Esophagus squamous epithelium (tissue), 5 donors: ENCODE measurements at places on chromosomes 1 and 21.

- no peak for DNase-seq
These were observed 57.9 kb upstream of the ADORA3 start for GRCh38 chr1:111561328-111561727.

- no peak for DNase-seq
These were observed 4.8 kb downstream of the CTH start for GRCh38 chr1:70415882-70416281.

- DNase-seq = no peak
These were observed 16.8 kb downstream of the ERRFI1 start for GRCh38 chr1:8009043-8010002.

DNA sequence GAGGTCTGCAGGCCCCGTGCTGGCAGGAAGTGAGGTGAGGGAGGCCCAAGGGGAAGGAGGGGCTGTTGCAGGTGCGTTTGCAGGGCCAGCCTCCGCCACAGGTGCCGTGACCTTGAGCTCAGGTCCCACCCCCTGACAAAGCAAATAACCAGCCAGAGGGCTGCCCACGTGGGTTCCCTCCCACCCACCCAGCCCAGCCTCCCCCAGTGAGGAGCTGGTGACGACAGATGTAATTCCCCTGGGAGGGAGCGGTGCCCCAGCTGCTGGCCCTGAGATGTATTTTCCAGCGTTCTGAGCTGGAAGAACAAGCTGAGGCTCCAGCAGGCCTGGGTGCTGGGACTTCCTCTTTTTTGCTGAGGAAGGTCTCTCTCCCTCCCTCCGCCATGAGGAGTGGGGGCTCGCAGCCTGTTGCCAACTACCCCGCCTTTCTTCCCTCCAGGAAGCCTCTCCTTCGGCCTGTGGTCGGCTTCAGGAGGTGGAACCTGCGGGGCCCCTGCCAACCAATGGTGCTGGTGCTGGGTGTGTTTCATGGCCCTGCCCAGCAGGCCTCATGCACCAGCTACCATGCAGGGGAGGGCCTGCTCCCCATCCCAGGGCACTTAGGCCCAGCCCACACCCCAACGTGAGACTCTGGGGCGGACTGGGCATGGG is 153.2 kb downstream of the PRDM16 start:
- no peak for DNase-seq

DNA sequence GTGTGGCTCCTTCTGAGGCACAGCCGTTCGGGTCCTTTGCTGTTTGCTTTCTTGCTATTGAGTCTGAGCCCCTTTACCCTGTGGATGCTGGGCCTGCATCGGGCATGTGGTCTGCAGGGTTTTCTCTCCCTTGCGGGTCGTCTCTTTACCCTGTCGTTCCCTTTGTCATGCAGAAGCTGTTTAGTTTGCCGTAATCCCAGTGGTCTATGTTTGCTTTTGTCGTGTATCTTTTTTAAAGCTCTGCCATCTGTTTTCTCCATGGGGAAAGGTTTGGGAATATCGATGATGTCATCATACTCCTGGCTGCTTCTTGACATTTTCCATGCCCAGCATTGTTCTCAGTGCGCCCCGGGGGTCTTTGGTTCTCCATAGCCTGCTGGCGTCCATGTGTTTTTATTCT is 68.2 kb downstream of the AGPAT3 start:
- DNase-seq = no peak

DNA sequence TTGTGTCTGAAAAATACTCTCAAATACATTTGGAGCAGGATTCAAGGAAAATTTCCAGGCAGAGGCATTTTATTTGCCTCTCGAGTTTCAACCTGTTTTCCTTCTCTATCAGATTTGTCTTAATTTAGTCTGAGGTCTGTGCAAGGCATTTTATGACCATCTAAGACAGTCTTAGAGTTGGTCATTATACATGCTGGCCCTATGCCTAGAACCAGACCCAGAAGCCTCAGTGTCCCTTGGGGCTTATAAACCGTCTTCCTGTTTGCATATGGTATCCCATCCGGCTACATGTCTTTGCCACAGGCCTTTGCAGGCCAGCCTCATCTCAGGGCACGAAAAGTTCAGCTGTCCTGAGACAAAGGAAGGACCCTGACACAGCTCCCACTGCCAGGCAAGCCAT is 346.1 kb downstream of the SIPA1L2 start:
- no peak for DNase-seq

DNA sequence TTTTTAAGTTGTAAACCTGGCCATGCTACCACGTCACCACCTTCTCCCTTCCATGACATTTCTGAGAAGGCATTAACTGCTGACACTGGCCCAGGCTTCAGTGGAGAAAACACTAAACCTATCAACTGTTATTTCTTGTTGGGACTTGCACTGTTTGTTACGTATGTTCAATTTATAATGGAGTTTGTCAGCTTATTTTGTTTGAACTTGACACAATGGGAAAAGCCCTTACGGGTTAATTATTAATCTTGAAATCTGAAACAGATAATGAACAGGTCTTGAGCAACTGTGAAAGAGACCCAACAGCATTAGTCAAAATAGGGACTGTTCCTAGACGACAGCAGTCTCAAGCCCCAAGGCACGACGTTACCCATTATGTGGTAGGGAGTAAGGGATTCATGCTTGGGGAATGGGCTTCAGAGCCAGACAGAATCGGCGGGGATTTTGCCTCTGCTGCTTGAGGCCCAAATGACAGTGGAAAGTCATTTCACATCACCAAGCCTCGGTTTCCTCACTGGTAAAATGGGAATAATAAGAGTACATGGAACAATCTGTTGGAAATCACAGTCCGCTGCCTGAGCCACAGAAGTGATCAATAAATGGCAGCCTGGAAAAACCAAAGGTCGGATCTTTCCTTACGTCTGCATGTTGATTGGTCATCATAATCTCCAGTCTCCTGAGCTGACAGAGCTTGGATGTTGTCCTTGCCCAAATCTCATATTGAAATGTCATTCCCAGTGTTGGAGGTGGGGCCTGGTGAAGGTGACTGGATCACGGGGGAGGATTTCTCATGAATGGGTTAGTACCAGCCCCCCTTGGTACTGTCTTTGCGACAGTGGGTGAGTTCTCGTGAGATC is 44.5 kb downstream of the TIAM1 start:
- DNase-seq = no peak

DNA sequence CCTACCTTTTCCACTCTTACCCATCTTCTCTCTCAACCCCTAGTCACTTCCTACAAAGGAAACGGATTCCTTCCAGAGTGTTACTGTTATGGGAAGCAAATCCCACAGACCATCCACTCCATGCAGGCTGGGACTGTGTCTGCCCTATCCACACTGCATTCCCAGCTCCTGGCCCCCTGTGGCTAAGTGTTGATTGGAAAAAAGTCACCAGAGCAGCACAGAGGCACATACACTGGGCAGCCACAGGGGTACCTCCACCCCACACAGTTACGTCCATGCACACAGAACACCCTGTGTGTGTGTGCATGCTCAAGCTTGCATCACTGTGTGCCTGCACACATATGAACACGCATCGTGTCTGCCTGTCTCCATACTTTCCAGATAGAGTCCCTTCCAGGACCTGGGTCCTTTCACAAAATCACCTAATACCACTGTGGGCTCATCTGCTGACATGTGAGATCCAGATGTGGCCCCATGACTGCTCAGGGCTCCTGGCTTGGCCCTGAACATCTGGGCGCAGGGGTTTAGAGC is 4.2 kb upstream of the SERINC2 start:
- no peak for DNase-seq

DNA sequence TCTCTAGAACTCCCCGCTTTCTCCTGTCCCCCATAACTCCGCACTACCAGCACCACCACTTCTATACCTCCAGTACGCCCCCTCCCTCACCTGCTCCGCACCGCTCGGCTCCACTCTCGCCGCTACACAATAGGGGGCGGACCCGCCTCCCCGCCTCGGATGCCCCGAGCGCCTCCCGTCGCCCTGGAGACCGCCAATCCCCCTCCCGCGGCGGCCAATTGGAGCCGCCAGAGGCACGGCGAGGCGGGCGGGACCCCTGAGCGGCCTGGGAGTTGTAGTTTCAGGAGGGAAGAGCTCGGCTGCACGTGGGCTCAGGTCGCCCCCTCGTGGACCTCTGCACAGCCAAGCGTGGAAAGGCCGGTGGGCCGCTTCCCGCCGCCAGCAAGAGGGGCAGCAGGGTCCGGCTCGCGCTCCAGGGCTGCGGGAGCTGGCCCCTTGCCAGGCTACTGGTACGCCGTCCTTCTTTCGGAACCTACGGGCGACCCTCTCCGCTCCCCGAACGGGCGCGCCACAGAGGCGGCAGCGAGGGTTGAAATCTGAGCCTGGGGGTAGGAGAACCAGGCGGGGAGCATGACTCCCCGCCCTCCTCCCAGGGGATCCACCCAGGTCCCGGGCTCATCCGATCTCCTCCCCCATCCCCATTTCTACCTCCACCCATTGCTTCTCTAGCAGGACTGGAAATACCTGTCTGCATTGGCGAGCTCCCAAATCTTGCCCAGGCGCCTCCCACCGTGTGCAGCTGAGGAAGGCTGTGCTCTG is at the start of gene IGSF9:
TSS of gene IGSF9 (minus strand) at position 131 of the 759 bp plus-strand sequence. CDS start 2,159 bp downstream, outside the sequence.
- DNase-seq = no peak

DNA sequence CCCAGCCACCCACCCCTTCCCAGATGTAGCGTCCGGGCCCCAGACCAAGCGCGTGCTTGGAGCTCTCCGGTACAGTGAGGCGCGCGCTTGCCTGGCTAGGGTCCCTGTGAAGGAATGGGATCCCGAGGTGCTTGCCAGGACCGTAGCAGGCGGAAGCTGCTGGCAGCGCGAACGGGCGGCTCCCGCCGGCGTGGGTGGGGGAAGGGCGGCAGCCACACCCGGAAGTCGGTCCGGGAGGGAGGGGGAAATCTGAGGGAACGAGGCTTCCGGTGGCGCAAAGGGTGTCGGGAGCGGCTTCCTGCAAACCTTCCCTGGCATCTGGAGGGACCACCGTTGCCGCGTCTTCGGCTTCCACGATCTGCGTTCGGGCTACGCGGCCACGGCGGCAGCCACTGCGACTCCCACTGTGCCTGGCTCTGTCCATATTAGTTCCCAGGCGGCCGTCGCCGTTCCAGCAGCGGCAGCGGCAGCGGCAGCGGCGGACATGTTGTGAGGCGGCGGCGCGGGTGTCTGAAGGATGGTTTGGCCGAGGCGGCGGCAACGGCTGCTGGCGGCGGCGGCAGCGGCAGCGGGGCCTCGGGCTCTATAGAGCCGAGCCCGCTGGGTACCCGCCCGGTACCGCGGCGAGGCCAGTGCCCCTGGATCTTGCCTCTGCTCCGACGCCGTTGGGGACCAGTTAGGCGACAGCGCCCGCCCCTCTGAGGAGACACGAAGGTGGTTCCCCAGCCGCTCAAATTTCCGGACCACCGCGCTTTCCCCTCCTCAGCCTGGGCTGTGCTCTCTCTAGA is at the start of gene DR1:
TSS of gene DR1 (plus strand) at position 275 of the 788 bp plus-strand sequence. CDS start 739 bp downstream, outside the sequence.
- peak; percentile 39 for DNase-seq

DNA sequence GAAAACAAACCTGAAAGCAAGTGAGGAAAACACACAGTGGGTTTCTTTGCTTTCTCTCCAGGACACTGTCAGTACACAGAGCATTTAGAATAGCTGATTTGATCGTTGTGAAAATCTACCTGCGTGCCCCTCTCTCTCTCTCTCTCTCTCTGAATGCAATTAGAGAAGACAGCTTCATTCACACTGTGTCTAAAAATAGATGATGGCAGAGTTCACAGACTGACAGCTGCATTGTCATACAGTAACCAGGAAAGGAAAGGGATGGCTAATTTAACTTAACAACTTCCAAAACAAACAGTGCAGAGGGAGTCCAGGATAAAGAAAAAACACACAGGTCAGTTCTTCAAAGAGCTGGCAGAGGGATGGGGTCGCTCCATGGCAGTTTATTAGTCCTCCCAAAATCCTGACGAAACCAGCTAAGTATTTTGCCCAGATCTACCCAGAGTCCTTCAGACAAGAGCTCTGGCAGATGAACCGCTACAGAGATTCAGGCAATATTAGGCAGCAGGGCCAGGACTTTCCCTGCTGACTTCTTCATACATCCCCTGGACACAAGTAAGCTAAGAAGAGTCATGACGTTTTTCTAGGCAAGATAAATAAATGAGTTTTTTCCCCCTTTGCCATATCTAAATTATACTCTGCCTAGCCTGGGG is 58.9 kb downstream of the WLS start:
- DNase-seq = no peak

- DNase-seq = no peak
These were observed 108.3 kb upstream of the CD34 start for GRCh38 chr1:208019257-208019656.

DNA sequence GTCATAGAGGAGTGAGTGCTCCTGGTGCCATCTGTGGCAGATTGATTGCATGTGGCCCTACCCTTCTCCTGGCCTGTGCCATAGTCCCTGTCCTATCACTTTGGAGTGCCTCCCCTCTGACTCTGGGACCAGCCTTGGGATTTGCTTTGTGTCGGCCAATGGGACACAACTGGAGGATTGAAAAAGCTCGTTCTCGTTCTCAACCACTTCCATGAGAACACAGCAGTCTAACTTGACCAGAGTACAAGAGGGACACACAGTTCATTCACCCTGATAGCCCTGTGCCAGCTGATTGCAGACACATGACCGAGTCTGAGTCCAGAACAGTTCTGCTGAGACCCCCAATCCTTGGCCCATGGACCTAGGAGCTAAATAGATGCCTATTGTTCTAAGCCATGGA is 47.8 kb downstream of the C1orf198 start:
- DNase-seq = no peak

- no peak for DNase-seq
These were observed 465.3 kb upstream of the PTBP2 start for GRCh38 chr1:96256130-96256790.

- no peak for DNase-seq
These were observed 6.2 kb upstream of the B3GALT2 start for GRCh38 chr1:193192586-193192985.

- DNase-seq = no peak
These were observed 182.1 kb downstream of the ETS2 start for GRCh38 chr21:38987633-38988508.

GRCh38 chr1:223323491-223324484 is 40.2 kb downstream of the SUSD4 start:
- DNase-seq = no peak

DNA sequence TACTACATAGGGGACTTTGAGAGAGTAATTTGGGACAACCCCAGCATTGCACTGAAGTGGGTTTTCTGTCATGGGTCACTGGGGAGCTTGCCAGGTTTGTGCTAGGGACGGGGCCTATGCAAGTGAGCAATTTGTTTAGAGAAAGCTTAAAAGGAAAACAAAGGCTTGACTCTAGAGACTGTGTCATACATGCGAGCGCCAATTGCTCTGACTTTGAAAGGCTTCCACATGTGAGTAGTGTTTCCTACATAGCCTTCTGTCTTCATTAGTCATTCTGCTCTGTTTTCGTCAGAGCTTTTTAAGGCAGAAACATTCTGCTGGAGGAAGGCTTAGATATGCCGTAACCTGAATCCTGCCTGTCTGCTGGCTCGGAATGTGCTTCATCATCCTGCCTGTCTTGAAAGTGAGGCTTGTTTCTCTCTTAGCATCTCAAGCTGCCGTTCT is 28.4 kb downstream of the TRIM45 start:
- DNase-seq = no peak

- DNase-seq = no peak
These were observed 121.9 kb downstream of the MAB21L3 start for GRCh38 chr1:116232989-116233514.
